ENCODE measurements at places on chromosomes 7 and 10.

- H3K4me3 ChIP-seq: no peak overlapping the region
- no peaks in the 10 kb centered on the region for H3K36me3 ChIP-seq
- no peak overlapping the region for H3K27ac ChIP-seq
- no peaks in the 10 kb centered on the region for H3K27me3 ChIP-seq
Observed at GRCh38 chr7:75716992-75717626, 21.6 kb downstream of the HIP1 start.

DNA sequence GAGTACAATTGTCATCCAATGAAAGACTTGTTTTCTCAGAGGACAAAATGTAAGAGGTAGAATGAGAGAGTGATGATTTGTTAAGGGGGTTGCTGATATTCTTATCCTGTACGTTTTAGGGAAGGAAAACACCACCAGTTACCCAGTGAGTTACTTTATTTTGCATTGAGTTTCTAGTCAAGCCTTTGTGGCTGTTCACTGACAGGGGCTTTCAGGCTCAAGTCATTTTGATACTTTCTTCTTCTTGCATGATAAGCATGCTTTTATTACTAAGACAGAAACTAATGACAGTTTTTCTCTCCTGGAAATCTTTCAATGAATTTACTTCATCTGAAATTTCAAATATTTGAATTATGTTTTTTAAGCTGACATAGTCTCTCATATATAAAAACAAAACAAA, 710.2 kb upstream of the POM121L12 start:
- no peaks in the 10 kb centered on the region for H3K27me3 ChIP-seq
- DNase-seq: no peak
- H3K4me1 ChIP-seq: no peaks in the 10 kb centered on the region
- no peaks in the 10 kb centered on the region for H3K36me3 ChIP-seq
- H3K27ac ChIP-seq: no peak overlapping the region

GRCh38 chr10:106991091-106991490, 173.4 kb downstream of the SORCS1 start:
- no peaks in the 10 kb centered on the region for H3K36me3 ChIP-seq
- H3K27ac ChIP-seq: no peak overlapping the region
- H3K27me3 ChIP-seq: no peaks in the 10 kb centered on the region
- no peaks in the 10 kb centered on the region for H3K4me1 ChIP-seq
- no peak for DNase-seq
- H3K4me3 ChIP-seq: no peak overlapping the region

GRCh38 chr10:1134156-1134555, 78.0 kb downstream of the WDR37 start:
- no peaks in the 10 kb centered on the region for H3K4me1 ChIP-seq
- no peak for DNase-seq
- peaks cover 27% of the 10 kb centered on the region for H3K36me3 ChIP-seq
- no peak overlapping the region for H3K4me3 ChIP-seq

- peaks cover 5% of the 10 kb centered on the region for H3K27me3 ChIP-seq
- no peaks in the 10 kb centered on the region for H3K36me3 ChIP-seq
Observed at GRCh38 chr10:69847883-69848282, 46.2 kb downstream of the COL13A1 start.

DNA sequence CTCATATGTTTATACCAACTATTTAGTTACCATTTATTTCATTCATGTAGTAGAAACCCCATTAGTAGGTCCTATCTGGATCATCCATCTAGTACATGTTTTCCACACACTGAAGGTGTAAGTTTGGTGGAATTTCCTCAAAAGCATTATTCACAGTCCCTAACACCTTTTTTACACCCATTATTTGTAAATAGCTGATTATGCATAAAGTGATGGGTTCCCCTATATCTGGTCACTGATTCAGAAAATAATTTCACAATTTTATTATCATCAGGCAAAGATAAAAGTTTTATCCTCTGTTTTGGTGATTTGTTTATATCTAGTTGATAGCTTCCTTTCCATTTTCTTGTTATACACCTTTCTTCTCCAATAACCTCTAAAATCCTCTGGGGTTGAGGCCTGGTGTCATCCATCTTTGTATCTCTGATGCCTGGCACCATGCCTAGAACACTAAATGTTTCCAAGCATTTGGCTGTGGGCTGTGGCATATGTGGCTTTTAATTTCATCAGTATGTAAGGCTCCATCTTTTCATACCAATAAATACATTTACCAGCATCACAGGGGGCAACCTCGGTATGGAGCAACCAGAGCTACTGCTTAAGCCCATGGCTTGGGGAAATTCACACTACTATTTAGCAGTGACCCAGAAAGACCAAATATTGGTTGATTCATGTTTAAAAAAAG, 1089.5 kb upstream of the LRRN3 start:
- H3K4me1 ChIP-seq: no peaks in the 10 kb centered on the region
- no peaks in the 10 kb centered on the region for H3K36me3 ChIP-seq
- no peak overlapping the region for H3K27ac ChIP-seq
- H3K27me3 ChIP-seq: no peaks in the 10 kb centered on the region
- DNase-seq: no peak

All from CD4-positive, CD25-positive, alpha-beta regulatory T cell (primary cell).